ENCODE measurements at places on chromosomes 4 and X. TPM values are rescaled to one million over a fixed set of nuclear protein-coding genes. Genes with fewer than 3 reads are reported as not detected.

DOCK11 gene
- total RNA-seq = 12.5 TPM

- DNase-seq = no peak
Measured at GRCh38 chr4:115334736-115335411, 221.5 kb upstream of the NDST4 start.

DNA sequence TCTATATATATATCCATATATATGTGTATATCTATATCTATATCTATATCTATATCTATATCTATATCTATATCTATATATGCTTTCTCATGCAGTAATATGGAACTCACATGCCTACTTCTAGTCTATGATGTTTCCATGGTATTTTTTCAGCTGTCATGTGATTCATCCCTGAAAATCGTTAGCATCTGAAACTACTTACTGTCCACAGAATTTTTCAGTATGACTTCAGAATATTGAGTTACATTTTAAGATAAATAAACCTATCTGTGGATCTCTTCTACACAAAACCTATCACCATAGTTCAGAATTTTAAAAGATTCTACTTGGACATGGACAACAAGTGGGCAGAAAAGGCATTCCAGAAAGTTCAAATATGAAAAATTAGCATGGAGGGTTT, 855.1 kb upstream of the INTU start:
- no peak for DNase-seq

DNA sequence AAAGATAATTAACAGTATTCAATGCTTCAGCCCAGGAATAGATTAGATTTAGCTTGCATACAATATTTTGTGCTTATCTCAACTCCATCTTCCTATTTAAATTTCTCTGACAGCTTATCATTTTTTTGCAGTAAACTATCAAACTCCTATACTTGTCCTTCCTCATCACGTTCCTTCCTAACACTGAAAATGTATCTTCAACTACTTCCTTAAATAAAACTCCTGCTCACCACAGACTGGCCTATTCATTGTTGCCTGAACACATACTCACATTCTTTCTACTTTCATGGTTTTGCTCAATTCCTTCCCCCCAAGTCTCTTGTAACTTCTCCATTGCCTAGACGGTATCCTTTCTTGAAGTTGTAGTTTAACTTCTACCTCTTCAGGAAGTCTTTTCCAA, 28.5 kb upstream of the PTPN13 start:
- DNase-seq = no peak

DNA sequence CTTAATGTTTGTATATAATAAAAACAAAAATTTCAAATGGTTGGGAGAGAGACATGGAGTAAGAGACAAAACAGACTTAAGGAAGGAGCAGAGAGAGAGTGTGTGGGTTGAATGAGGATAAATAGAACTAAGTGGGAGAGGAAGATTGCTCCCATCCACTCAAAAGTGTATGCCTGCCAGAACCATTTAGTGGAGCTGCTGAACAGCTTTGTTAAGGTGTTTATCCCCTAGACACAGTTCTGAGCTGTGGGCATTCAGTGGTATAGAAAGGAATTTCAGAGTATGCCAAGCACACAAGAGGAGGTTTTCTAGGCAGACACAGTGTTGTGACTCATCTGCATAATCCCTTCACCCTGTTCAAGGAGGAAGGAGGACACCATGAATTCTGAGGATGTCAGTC, 508.6 kb upstream of the EPHA5 start:
- DNase-seq = no peak

DNA sequence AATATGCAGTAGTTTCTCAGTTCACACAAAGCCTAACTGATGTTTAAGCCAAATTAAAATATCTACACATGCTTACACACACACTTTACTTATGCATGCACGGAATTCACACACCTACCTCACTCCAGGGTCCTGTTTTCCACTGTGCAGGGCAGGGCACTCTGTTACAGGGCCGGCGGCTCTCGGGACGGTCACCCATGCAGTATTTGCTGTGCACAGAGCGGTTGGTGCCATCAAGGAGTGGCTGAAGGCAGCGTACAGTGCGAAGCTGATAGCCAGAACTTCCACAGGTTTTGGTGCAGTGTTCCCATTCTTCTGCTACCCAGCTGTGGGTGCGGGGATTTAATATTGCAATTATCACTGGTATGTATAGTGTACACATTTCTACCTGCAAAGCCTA, 258.9 kb downstream of the NPFFR2 start:
- no peak for DNase-seq

KLB gene
- total RNA-seq = 0.14 TPM

DNA sequence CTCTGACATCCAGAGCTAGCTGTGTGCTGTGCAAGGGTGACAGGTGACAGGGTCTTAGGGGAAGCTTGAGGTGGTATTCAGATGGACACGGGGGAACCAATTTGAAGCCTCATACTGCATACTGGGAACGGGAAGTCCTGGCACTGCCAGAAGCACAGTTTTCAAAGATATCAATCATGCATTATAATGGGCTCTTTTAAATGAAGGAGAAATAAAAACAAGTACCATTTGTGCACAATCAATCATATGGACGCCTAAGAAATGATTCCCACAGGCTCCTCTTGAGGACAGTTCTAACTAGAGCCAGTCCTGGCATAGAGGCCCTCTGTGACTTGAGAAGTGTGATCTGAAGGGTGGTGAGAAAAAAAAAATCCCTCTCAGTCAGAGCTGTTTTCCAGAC, 50.9 kb downstream of the TSC22D3 start:
- DNase-seq = no peak

GRCh38 chr4:157315968-157316367, 95.4 kb downstream of the GRIA2 start:
- DNase-seq = no peak

- DNase-seq = no peak
Measured at GRCh38 chr4:127138586-127138985, 494.2 kb upstream of the INTU start.

GRCh38 chrX:41449615-41450014, 2.5 kb downstream of the NYX start:
- DNase-seq = no peak

- no peak for DNase-seq
Measured at GRCh38 chrX:6852121-6852520, 295.4 kb upstream of the STS start.

GRCh38 chr4:156663663-156664062, 307.9 kb downstream of the PDGFC start:
- no peak for DNase-seq

GRCh38 chr4:144288011-144288903, 147.7 kb upstream of the GYPA start:
- DNase-seq = no peak

LAS1L gene
- total RNA-seq = 65.1 TPM

DNA sequence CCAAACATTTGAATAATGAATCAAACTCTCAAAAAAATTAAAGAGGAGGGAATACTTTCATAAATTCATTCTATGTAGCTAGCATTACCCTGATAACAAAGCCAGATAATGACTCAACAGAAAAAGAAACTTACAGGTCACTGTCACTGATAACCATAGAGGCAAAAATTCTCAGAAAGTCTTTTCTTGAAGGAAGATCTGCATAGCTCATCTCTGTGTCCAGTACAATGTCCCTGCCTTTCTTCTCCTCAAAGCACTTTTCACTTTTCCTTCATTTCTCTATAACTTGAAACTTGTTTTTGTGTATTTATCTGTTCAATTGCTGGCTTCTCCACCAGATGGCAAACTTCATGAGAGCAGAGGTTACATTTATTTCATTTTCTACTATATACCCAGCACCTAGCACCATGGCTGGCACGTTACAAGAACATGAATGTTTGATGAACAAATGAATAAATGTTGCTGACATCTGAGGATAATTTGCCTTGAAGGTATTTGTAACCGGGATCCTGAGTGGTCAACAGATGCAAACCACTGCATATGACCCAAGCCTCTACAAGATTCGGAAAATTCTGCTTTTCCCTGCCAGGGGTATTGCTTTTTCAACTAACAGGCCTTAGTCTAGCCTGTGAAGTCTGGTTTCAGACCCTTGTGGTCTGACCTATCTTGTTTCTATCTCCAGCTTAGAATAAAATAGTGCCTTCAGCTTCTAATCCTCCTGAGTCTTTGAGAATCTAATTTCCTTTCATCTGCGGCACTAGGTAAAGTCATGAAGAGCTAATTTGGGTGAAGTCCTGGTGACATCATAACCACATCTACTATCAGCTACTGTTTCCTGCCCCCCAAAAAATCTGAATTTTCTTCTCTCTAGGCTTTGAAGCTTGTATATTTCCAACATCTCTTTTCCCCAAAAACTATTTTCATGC, 52.5 kb upstream of the ANTXR2 start:
- no peak for DNase-seq

DNA sequence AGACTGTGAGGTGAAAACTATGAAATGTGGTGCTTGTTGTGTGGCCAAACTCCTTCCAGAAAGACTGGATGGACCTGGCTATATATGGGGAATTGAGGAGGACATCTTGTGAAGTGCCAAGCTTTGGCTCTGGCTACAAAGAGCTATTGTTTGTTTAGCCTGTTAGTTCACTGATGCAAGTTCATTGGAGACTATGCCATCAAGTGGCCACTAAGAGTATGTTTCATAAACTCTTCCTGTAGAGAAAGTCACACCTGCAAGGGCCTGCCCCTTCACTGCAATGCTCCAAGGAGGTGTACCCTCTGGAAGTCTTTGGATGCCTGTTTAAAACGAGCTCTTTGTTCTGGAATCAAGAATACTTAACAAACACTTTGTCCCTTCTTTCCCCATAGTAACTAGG, 382.0 kb downstream of the GABRG1 start:
- DNase-seq = no peak

DNA sequence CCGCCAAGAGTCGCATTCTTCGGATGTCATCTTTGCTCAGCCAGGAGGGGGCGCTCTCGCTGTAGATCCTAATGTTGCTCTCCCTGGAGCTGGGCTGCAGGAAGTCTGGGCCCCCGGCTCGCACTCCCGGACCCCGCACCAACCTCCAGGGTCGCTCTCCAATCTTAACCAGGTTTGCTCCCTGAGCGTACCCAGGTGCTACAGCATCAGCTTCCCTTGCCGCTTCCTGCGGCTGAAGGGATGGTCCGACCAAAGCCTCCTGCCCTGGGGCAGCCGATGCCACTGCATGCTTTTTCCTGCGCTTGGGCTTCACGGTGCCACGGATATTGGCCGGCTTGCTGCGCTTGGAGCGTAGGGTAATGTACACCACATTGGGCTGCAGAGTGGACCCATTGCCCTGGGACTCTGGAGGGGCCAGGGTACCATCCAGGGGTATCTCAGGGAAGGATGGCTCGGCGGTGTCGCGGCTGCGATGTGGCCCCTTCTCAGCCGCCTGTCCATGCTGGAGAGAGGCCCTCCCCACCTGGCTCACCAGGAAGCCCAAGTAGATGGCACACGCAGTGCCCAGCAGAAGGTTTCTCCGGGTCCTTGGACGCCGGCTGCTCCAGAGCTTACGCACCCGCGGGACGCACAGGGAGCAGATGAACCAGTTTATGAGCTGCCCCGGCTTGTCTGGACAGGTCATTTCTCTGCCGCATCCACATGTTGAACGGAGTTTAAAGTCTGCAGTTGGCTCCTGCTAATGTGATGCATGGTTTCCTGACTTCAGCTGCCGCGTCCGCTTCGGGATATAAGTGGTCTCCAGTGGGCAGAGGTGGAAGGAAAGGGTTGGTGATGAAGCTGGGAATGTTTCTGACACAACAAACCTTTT, 1.9 kb downstream of the GASK1B start:
- DNase-seq = peak; percentile 83

MTNR1A gene
- total RNA-seq = 0.73 TPM

- DNase-seq = no peak
Measured at GRCh38 chr4:21733894-21734630, 214.5 kb downstream of the KCNIP4 start.

GRCh38 chr4:113064244-113064643, 14.8 kb downstream of the ANK2 start:
- peak; percentile 82 for DNase-seq

All from WTC11 (cell line).